Mammary epithelial cell (primary cell): ENCODE measurements at places on chromosomes 4 and X. TPM values are rescaled to one million over a fixed set of nuclear protein-coding genes. Genes with fewer than 3 reads are reported as not detected.

GRCh38 chr4:149077181-149077580 lies 635.0 kb upstream of the NR3C2 start:
- no peak for DNase-seq

- DNase-seq, result no peak
Observed at GRCh38 chr4:48813964-48814363, 16.9 kb upstream of the OCIAD1 start.

DNA sequence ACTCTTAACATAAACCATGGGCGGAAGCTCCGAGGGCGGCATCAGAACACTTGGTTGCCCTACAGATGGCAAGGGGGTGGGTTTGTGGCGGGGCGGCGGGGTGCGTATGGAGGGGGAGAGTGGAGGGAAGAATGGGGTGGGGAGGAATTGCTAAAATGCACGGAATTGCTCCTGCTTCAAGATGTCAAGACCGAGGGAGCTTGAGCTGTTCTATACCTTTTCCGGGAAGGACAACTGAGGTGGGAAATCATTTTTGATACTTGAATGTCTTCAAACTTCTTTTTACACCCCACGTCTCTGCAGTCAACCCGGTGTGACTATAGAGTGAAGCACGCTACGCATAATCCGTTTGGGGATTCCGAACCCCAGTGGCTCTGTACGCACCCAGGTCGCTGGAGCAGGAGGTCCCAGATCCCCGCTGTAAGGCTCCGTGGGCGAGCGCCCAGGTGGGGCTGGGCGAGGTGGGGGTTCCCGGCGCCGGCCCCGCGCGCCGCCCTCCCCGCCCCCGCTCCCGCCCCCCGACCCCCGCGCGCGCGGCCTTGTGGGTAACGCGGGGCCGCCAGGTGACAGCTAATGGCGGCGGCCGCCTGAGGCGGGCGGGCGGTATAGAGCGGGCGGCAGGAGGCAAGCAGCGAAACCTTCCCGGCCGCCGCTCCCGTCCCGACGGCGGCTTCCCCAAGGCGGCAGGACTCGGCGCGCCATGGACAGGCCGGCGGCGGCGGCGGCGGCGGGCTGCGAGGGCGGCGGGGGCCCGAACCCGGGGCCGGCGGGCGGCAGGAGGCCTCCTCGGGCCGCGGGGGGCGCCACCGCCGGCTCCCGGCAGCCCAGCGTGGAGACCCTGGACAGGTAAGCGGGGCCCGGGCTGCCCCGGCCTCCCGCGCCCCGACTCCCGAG lies at the start of gene MTMR1:
TSS of gene MTMR1 (plus strand) at position 566 of the 894 bp plus-strand sequence. CDS start at position 701, 135 bp downstream.
- no peak for DNase-seq

GRCh38 chrX:11445540-11445939 lies 152.3 kb downstream of the AMELX start:
- no peak for DNase-seq

DNA sequence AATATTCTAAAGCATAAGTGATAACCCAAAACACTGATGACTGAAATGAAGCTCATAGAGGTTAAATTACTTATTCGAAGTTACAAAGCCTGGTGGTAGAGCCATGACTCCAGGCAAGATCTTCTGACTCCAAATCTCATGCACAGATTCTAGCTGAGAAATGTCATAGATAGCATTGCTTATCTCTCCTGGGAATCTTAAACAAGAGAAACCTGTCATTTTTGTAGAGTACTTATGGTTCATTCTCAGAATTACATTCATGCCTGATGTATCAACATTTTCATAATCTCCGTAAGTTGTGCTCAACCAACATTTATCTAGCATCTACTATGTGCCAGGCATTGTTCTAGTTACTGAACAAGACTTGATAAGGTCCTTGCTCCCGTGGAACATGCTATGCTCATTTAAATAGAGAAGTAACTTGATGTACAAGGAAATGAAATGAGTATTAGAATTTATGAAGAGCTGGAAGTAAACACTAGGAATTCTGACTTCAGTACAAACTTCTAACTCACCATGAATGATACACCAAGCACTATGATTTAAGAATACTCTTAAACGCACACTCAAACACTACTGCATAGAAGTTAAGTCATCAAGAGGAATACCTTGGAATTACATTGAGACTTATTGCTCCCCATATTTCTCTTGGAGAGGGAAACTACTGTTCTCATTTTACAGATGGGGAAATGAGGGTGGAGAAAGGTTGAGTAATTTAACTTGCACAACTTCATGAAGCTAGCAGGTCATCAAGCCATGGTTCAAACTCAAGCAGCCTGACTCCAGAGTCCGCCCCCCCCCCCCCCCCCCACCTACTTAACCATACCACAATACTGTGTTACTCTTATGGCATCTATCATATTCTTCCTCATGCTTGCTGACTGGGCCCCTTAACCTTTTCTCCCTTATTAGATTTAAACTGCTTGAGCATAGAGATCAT lies 45.4 kb downstream of the MBNL3 start:
- DNase-seq, result no peak

GRCh38 chrX:132757066-132757623 lies 201.3 kb downstream of the HS6ST2 start:
- no peak for DNase-seq

- peak; percentile 76 for DNase-seq
Observed at GRCh38 chr4:113673450-113673849, 88.1 kb downstream of the CAMK2D start.

GRCh38 chr4:81746071-81746470 lies 274.4 kb upstream of the RASGEF1B start:
- DNase-seq, result no peak

- DNase-seq, result no peak
Observed at GRCh38 chrX:356385-357034, 30.2 kb downstream of the PPP2R3B start.

GRCh38 chrX:106780264-106780663 lies 22.2 kb upstream of the TBC1D8B start:
- peak; percentile 22 for DNase-seq

DNA sequence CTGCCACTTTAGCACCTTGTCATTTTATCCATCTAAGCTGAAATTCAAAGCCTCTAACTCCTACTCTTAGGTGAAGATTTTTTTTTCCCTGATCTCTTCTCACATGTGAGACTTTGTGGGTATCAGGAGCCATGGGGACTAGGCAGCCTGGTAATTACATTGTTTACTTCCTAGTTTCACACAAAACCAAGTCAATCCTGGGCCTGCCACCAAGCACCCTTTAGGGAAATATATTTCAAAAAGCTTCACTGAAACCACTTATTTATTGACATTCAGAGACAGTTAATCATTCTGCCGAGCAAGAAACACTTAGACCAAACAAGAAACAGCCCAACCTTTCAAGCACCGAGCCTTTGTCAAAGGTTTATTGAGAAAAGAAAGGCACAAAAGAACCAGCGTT lies 200.0 kb downstream of the RELL1 start:
- no peak for DNase-seq

GRCh38 chrX:635428-636090 lies 5.0 kb downstream of the SHOX start:
- no peak for DNase-seq

DNA sequence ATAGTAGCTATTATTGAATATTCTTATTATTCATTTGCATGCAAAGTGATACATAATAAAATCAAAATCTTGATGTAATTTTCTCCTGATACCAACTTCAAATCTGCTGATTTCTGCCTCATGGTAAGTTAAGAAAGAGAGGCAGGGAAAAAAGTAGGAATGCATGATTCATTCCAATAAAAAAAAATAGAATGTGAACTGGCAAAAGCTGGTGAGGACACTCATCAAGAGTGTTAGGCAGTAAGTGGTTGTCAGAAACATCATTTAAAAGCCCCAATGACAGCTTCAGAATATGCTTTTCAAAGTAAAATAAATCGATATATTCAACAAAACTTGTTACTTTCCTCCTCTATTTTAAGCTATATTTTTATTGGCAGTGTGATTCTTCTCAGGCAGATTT lies 979.1 kb downstream of the TECRL start:
- no peak for DNase-seq

GRCh38 chrX:128691872-128692271 lies 639.7 kb upstream of the ACTRT1 start:
- DNase-seq, result no peak

GRCh38 chr4:65653740-65654361 lies 16.4 kb downstream of the EPHA5 start:
- DNase-seq, result no peak

GRCh38 chr4:66681962-66682361 lies 863.3 kb downstream of the CENPC start:
- DNase-seq, result no peak

DNA sequence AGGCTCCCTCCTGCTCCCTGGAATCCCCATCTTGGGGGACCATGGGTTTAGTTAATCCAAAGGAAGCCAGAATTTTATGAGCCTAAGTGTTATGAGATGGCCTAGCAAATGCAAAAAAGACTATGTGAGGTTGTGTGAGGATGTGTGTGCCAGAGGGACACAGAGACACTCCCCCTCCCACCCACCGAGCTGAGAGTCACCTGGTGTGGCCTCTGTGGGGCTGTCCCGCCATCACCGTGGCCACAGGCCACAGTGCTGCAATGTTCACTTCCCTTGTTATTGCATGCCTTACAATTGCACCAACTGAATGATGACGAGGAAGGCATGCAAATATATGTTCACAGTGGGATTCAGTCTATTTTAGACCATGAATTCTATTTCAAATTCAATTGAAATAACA lies 601 bp upstream of the FGFBP2 start:
- no peak for DNase-seq

GRCh38 chr4:140584439-140584838 lies 15.7 kb upstream of the UCP1 start:
- DNase-seq, result no peak

TMEM144 gene
- total RNA-seq, result 7.9 and 11.0 TPM in 2 replicates

MRFAP1 gene
- 248 and 295 TPM in 2 replicates for total RNA-seq

GAGE12J gene
- not detected for total RNA-seq

PPAT gene
- total RNA-seq, result 28.4 and 34.8 TPM in 2 replicates

UGT2B11 gene
- not detected for total RNA-seq

NOX1 gene
- total RNA-seq, result not detected

BEX5 gene
- 0.38 TPM in 1 of 2 replicates, not detected in the other for total RNA-seq

PARM1 gene
- not detected in 2 replicates for total RNA-seq

KCTD8 gene
- not detected for total RNA-seq

NXF3 gene
- 0.17 TPM for total RNA-seq

HCFC1 gene
- total RNA-seq, result 36.9 and 47.6 TPM in 2 replicates

F8 gene
- total RNA-seq, result 6.2 TPM
